ENCODE measurements at places on chromosomes 16 and 17.

DNA sequence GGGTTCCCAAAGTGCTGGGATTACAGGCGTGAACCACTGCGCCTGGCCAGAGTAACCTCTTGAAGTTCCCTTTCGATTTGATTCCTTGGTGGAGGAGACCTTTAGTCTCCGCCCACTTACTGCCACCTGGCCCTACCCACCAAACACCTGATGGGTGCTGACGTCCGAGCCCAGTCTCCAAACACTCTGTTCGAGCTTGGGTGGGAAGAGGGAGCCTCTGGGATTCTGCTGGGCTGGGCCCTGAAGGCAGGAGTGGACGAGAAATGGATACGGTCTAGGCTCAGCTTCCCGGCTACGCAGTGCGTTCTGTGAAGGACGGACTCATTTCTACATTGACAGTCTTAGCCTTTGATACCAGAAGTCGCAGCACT is 870 bp upstream of the ITGA3 start:
- DNase-seq: peak; percentile 99

GRCh38 chr17:43400943-43401717 is 2.3 kb downstream of the ARL4D start:
- DNase-seq: peak; percentile 76

DNA sequence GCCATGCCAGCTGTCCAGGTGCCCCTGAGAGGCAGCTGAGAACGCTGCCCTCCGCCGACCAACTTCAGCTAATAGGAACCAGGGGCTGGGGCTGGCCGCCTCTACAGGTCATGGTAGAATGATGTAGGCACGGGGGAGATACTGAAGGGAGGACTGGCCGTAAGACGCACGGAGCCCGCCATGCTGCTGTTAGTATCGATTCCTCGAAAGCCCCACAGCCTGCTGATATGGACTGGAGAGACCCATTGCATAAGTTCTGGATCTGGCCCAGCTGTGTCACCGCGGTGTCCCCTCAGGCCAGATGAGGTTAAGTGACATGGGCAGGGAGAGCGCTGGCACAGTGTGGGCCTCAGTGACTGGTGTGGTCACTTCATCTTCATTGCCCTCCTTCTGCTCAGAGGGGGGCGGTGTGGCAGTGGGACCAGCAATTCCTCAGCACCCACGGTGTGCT is 75.6 kb downstream of the AMFR start:
- DNase-seq: no peak

DNA sequence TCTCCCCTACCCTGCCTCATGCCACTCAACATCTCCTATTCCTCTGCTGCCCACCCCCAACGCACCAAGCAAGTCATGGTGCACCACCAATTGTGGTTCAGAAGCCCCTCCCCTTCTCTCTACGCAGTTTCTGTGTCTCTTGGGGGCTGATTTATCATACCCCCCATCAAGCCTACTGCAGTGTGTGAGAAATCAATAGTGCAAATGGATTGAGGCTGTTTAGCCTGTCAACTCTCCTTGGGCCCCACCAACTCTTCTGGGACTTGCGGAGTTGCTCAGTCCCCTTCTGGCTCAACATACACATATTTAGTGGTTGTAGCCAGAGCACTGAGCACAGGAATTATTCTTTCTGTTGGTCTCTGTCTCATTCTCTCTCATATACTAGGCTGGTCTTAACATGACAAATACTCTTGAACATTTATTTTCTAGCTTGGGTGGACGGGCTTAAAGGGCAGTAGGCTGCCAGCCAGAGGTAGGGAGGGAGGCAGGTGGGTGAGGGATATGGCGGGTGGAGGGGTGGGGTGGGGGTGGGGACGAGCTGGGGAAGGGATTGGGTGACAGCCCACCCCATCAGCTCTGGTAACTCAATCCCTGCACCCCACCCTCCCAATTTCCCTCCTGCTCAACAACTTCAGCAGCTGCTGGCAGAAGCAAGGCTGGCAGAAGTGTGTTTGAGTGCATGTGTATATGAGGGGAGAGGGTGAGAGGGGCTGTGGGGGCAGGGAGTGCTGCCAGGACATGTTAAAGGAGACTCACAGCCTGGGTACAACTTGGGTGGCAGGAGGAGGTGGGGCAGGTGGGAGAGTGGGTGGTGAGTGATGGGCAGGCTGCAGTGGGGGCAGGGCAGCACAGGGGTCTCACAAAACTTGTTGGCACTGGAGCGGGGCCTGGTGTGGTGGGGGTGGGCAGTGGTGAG is 4.9 kb downstream of the RARA start:
- peak; percentile 41 for DNase-seq

DNA sequence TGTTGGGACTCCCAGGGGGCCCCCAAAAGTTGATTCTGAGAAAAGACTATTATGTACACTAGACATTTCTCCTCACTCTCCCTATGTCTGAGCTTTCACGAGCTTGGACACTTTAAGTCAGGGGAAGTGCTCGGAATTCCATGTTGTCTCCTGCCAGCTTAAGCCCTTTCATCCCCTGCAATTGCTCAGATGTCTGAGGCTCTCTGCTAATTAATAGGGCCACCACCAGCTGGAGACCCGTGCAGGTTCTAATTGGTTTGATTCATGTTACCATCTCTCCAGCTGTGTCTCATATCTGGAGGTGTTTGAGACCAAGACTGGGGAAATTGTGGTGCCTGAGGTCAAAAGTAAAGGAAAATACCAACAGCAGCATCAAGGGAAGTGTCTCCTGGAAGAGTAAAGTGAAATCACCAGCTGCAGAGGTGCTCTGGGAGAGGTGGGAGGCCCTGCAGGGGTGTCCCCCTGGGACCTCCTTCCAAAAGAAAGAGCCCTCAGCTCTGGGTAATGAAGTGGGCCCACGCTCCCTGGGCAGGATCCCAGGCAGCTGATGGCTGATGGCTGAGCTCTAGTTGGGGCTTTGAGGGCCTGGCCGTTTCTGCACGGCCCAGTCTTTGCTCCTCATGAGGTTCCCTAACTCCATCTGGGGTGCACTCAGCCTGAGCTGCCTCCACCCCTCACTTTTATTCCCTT is 5.8 kb upstream of the UTS2R start:
- no peak for DNase-seq

- DNase-seq: no peak
These were observed 15.0 kb downstream of the NSMCE1 start for GRCh38 chr16:27253526-27253930.

- peak; percentile 44 for DNase-seq
These were observed 168.0 kb downstream of the AHSP start for GRCh38 chr16:31695667-31696066.

- no peak for DNase-seq
These were observed 24.6 kb downstream of the RPH3AL start for GRCh38 chr17:327971-328370.

- DNase-seq: peak; percentile 32
These were observed 46.9 kb downstream of the IRX6 start for GRCh38 chr16:55370762-55371482.

GRCh38 chr16:71923941-71924690 is 28.8 kb downstream of the IST1 start:
- DNase-seq: no peak

DNA sequence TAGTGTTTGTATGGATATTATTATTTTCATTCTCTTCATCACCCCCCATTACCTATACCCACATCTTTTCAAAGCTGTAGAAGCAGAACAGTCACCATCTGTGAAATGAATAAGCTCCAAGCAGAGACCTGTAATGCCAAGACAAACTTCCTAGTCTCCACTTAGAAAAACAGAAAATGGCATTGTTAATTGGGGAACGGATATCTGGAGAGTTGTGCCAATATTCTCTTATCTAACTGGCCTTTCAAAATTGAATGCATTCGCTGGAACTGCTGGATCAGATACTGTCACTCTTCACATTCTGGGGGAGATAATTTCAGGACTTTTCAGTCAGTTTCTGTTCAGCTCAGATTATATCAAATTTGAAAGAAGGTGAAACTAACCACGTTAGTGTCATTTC is 464.4 kb upstream of the GOT2 start:
- DNase-seq: no peak

GRCh38 chr17:77670173-77670572 is 288.3 kb upstream of the TNRC6C start:
- DNase-seq: no peak

DNA sequence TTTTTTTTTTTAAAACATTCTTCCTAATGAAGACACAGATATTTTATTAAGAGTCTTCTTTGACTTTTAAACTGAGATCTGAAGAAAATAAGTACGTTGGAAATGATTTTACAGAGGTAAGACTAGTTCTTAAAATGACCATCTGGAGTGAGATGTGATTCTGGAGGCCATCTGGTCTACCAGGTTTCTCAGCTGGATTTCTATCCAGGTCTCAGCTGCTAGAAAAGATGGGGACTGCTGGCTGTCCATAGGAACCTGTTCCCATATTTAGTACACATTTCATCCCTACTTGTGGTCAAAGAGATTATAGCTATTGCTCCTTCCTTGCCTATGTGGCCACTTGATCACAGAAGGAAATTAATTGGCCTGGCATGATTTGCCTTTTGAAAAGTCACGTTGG is 12.2 kb downstream of the PMFBP1 start:
- no peak for DNase-seq

DNA sequence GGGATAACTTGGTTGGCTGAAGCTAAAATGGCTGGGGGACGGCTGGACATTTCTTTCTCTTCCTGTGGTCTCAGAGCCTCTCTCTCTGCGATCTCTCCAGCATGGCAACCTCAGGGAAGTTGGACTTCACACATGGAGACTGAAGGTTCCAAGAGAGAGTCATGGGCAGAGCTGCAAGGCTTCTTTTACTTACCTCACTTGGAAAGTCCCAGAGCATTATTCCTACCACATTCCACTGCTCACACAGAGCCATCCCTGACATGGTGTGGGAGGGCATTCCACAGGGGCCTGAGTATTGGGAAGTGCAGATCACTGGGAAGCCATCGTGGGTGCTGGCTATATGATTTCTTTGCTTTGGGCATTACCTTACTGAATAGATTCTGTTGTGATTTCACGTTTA is 9.8 kb upstream of the SLC6A2 start:
- no peak for DNase-seq
